Renal cortical epithelial cell (primary cell): ENCODE measurements at places on chromosomes 13 and 19. TPM values are rescaled to one million over a fixed set of nuclear protein-coding genes. Genes with fewer than 3 reads are reported as not detected.

CYP2A6 gene
- total RNA-seq, result not detected in 2 replicates

SLC17A7 gene
- 0.15 TPM in 1 of 2 replicates, not detected in the other for total RNA-seq

FAM124A gene
- 0.35 and 0.60 TPM in 2 replicates for total RNA-seq

ARHGAP33 gene
- total RNA-seq, result 0.17 and 5.1 TPM in 2 replicates

HPN gene
- 1.2 and 4.2 TPM in 2 replicates for total RNA-seq

SMIM17 gene
- total RNA-seq, result 0.30 TPM in 1 of 2 replicates, not detected in the other

CEACAM3 gene
- total RNA-seq, result not detected in 2 replicates

MCEMP1 gene
- total RNA-seq, result not detected in 2 replicates

RNF17 gene
- total RNA-seq, result not detected in 2 replicates

CGB5 gene
- total RNA-seq, result not detected in 2 replicates

LILRA5 gene
- total RNA-seq, result not detected in 2 replicates

ZNF837 gene
- 5.9 and 6.4 TPM in 2 replicates for total RNA-seq

IGFLR1 gene
- 0.52 and 1.8 TPM in 2 replicates for total RNA-seq

OR7C1 gene
- total RNA-seq, result not detected in 2 replicates

FLT3 gene
- total RNA-seq, result under 0.01 and 0.17 TPM in 2 replicates

TRAPPC5 gene
- 47.7 and 118 TPM in 2 replicates for total RNA-seq

NAPSA gene
- total RNA-seq, result 15.2 TPM in 1 of 2 replicates, not detected in the other
